ENCODE measurements at places on chromosomes 12 and 14. TPM values are rescaled to one million over a fixed set of nuclear protein-coding genes. Genes with fewer than 3 reads are reported as not detected.

The SINHCAF gene
- 52.9 TPM for total RNA-seq

The DIO2 gene
- 6.5 TPM for total RNA-seq

The TBX3 gene
- 28.7 TPM for total RNA-seq

The BMP4 gene
- 2.0 TPM for total RNA-seq

The EIF2S3B gene
- 0.88 TPM for total RNA-seq

The USP44 gene
- total RNA-seq, result 0.23 TPM

The PTPRO gene
- total RNA-seq, result 0.06 TPM

The TBX5 gene
- total RNA-seq, result not detected

All from A549 treated with CORT108297 at 1 μM for 4 hours (cell line).